ENCODE measurements at places on chromosomes 7 and 10.

- peak; percentile 25 for DNase-seq
Observed at GRCh38 chr10:79066411-79067240, 2.1 kb upstream of the ZMIZ1 start.

DNA sequence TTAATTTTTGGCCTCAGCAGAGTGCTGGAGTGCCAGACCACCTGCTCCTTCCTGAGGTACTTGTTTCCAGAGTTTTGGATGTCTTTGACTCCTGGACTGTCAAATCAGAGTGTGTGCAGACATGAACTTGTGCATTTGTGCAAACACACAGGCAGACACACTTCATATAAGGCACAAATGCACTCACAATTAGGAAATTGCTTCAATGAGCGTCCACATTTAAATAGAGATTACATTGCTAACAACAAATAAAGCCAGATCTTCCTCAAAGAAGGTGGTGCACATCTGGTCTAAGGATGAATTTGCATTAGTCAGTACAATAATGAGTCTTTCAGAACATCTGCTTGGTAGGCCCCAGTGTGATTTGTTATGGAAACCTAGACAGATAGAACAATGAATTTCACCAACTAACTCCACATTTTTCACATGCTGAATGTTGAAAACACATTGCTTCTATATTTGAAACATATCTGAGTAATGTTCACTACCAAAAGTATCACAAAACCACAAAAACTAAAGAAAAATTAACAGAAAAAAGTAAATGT lies 266.7 kb upstream of the INHBA start:
- DNase-seq, result no peak

DNA sequence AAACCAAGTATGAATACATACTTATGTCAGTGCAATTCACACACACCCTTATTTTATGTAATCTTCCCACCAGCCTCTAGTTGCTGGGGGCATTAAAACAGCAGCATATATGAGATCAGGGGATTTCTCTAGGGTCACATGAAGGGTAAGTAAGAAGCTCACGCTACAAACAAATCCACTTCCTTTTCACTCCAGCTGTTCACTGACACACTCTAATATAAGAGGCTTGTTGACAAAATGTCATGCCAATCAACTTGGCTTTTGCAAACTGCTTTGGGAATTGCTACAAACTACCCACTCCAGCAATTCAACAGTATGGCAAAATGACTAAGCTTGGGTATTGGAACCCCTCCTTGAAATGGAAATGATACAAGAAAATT lies 10.3 kb downstream of the FAM3C start:
- DNase-seq, result no peak

DNA sequence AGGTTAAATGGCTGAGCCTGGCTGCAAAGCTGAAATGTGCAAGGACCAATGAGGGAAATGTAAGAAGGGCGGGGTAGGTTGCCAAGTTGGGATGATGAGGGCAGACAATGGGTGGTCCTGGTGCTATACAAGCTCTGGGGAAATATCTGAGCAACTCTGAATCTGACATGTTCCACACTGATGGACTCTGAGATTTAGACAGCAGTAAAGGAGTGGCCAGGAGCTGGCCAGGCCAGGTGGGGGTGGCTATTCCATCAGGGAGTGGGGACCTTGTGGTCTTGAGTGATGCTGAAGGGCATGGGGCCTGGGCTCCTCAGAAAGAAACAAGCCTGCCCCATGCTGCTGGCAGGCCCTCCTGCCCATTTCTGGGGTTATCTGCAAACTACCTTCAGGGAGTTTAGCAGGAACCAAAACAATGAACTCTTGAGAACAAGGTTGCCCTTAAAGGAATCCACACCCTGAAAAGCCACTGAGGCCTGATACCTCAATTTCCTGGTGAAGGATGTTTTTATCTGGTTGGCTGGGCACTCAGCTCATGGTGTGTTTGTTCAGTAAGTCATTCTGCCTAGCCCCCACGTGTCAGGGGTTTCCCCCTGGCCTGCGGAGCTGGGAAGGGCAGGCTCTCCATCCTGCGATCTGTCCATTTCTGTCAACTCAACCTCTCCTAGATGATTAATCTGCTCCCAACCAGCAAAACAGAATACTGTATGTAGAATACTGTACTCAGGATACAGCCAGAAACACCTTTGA lies 143.3 kb upstream of the TNS3 start:
- DNase-seq, result no peak

DNA sequence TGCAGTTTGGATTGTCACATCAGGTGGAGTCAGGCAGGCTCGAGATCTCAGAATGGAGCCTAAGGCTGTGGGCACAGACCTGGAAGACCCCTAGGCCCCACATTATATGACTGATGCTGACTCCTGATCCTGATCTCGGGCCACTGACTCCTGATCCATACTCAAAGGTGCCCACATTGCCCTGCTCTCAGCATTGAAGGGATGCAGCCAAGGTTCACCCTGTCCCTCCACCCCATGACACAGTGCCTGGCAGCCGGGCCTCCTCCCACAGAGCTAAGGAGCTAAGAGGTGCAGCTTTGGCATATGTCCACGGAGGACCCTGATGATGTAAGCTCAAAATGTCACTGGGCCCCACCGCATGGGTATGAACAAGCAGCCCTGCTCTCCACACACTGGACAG lies 36.6 kb downstream of the TCERG1L start:
- no peak for DNase-seq

Data from GDM1 (cell line).